NCI-H1930 (cell line): ENCODE measurements at places on chromosomes 6 and 20.

GRCh38 chr20:5077761-5078387, 41.9 kb downstream of the PCNA start:
- DNase-seq, result no peak

GRCh38 chr20:43188234-43188653, 1.5 kb downstream of the PTPRT start:
- DNase-seq, result no peak

GRCh38 chr6:157732416-157733161, 90.5 kb upstream of the SNX9 start:
- DNase-seq, result no peak

DNA sequence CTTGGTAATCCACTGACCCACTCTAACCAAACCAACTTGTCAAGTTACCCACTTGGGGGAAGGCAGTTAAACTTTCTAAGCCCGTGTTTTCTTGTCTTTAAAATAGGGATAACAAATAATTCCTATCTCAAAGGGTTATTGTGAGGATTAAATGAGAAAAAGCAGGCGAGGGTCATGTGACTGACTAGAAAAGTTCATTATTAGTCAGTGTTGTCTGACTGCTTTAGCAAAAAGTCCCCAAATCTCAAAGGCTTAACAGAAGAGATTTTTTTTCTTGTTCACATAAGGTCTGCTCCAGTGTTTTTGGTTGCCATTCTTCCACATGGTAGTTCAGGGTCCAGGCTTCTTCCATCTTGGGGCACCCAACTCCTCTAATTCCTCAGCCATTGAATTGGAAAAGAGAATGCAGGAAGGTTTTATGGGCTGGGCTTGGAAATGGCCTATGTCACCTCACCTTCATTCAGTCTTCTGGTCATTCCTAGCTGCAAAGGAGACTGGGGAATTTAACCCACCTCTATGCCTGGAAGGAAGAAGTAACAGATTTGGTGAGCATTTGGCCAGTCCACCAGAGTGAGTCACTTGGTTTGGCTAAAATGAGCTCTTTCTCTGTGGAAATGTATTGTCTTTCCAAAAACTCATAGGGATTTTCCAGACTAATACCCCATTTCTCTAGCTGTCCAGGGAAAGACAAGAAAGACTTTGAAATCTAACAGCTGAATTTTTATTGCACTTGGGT, 77.0 kb downstream of the CAP2 start:
- no peak for DNase-seq

- no peak for DNase-seq
Measured at GRCh38 chr6:115817161-115817560, 243.5 kb downstream of the FRK start.

- DNase-seq, result no peak
Measured at GRCh38 chr6:116047173-116047933, 13.3 kb downstream of the FRK start.

GRCh38 chr20:47775841-47776240, 9.4 kb downstream of the SULF2 start:
- DNase-seq, result no peak

- no peak for DNase-seq
Measured at GRCh38 chr20:32070690-32071213, 18.7 kb downstream of the HCK start.

DNA sequence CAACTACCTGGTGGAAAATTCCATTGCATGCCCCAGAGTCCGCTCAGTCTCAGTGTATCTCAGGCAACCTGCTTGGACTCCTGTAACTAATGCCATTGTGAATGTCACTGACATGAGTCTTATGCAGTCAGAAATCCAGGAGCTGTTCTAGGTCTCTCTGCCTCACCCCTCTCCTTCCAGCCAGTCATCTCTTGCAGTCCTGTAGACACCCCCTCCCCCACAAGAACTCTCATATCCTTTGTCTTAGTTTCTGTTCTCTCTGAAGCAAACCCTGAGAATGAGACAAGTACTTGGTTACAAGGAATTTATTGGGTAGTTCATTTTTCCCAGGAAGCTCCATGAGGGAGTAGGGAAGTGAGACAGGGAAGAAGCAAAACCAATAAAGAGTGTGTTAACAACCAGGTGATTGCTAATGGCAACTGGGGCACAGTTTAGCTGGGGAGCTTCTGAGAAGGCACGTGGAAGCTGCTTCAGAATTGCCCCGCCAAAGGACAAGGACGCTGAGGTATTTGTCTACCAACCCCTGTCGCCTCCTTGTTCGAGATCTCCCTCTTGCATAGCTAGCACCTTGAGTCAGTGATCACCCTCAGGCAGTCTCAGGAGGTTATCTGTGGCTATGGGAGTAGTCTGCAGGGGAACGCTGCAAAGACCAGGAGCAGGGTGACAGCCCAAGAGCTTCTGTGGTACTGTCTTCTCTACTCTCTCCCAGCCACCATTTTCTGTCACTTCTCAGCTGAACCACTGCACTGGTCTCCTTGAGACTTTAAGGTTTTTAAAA, 911.4 kb upstream of the FLRT3 start:
- DNase-seq, result no peak

DNA sequence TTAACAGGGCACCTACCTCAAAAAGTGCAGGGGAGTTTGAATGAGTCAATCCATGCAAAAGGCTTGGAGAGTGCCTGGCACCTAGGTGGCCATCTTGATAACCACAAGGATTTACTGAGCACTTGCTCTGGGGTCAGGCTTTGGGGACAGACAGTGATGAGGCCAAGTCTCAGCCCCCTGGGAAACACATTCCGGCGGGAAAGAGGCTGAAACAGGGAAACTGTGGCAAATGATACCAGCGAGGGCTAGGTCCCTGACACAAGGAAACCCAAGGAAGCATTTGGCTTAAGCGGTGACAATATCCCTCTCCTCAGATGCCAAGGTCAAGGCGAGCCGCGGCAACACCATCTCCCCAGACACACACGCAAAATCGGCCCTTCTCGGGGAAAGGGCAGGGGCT, 527 bp upstream of the DOK5 start:
- DNase-seq, result no peak

- peak; percentile 13 for DNase-seq
Measured at GRCh38 chr6:136846046-136846445, 23.7 kb downstream of the PEX7 start.

DNA sequence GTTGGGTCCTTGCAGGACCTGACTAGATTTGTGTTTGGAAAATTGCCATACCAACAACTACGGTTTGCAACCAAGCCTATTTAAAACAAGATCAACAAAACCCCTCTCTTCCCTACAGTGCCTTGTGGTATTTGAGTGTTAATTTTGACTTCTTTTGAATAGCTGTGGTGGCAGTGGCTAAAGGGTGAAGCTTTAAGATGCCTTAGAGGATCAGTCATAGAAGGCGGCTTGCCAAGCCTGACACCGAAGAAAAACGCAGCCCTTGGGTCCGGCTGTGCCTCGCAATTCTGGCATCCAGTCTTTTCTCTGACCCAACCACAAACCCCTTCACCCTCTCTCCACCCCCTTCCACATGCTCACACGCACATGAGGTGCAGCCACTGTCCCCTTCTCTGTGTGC, 32.6 kb downstream of the BMP6 start:
- no peak for DNase-seq

GRCh38 chr6:41654698-41655151, 16.5 kb downstream of the MDFI start:
- DNase-seq, result no peak

DNA sequence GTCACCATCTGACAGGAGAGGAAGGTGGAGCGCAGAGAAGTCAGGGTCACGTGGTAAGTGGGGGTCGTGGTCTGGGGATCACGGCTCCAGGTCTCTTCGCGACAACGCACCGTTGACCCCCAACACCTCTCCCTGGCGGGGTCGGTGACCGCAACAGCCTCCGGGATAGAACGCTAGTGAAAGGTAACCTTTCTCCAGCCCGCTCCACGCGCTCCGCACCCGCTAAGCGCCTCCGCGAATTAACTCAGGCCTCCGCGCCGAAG, 600 bp upstream of the SYNJ2 start:
- DNase-seq, result no peak

GRCh38 chr6:72283571-72283970, 338.3 kb upstream of the KCNQ5 start:
- DNase-seq, result no peak

DNA sequence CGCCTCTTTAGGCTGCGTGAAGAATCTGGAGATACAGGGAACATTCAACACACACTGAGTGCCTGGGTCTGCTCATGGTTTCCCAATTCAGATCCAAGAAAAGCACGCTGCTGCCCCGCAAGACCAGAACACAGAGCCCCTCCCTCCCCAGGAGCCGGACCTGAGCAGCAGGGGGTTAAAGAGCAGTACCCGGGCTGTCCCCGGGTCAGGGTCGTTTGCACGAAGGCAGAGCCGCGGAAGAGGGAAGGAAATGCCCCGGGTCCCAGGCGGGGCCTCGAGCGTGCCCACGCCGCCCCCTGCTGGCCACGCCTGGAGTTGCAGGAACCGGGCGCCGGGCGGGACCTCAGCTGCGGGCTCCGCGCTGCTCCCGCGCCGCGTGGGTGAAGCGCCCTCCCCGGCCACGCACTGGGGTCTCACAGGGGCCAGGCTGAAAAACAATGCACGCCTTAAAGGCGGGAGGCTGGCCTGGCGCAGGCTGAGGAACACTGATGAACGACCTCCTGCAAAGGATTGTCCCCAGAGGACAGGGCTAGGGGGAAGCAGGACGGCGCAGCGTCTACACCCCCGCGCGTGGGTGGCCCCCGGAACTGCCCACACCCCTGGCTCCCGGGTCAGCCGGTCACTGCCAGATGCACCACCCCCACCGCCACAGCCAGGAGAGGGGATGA, 48.9 kb downstream of the ANKRD60 start:
- peak; percentile 66 for DNase-seq

- DNase-seq, result no peak
Measured at GRCh38 chr6:125154118-125154760, 666 bp downstream of the TPD52L1 start.

DNA sequence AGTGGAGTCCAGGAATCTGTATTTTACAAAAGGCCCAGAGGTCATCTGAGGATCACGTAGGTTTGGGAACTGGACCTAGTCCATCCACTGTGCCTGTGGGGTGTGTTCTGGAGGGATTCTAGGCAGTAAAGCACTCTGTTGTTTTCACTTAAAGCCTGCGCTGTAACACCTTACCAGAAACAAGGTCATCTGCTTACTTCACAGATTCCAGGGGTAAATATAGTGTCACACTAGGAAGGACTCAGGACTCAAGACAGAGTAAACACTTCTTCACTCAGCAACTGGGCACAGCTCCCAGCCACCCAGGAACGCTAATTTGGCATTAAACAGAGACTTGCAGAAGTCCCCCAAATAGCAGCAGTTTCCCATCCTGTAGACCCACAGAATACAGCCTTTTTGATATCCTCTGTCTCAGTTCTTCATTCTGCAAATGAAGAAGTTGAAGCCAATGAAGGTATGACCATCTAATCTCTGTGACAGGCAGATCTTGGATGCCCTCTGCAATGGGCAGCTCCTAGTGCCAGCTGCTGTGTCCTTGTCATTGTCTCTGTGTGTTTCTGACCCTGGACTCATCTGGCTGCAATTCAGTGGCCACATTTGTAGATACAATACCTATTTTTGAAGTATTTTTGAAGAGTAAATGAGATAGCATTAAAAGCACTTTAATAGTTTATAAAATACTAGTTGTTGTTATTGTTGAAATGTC, 129.1 kb downstream of the SLC24A3 start:
- no peak for DNase-seq

GRCh38 chr20:49306903-49307620, 29.2 kb upstream of the ZNFX1 start:
- peak; percentile 37 for DNase-seq

DNA sequence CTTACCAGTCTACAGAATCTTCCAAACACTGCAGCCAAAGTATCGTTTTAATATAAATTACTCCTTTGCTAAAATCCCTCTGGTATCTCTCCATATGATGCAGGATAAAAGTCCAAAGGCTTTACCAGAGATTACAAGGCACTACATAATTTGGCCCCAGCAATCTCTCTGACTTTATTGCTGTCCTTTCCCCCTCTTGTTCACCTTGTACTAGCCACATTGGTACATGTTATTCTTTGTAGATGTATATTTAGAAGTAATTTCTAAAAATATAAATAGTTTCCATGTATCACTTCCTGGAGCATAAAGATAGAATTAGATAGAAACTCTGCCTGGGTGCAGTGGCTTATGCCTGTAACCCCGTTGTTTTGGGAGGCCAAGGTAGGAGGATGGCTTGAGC, 28.7 kb upstream of the FAM83B start:
- DNase-seq, result no peak

- DNase-seq, result no peak
Measured at GRCh38 chr20:329851-330232, 4.5 kb downstream of the SOX12 start.

DNA sequence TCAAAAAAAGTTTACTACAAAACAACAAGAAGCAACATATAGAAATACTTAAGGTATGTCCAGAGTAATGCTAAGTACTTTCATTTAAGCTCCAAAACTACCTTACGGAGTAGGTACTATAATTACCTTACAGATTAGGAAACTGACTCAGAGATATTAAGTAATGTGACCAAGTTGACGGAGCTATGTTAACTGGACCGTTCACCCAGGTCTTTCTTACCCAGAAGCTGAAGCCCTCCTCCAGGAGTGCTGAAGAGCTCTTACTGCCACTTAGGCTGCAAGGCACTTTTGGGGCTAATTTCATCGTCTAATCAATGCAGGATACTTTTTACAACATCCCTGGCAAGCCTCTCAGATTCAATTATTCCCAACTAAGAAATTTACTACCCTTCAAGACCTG, 123.7 kb downstream of the CHD6 start:
- no peak for DNase-seq

- no peak for DNase-seq
Measured at GRCh38 chr20:38256966-38257365, 3.6 kb downstream of the KIAA1755 start.

- DNase-seq, result no peak
Measured at GRCh38 chr6:14258695-14259593, 141.4 kb downstream of the CD83 start.

DNA sequence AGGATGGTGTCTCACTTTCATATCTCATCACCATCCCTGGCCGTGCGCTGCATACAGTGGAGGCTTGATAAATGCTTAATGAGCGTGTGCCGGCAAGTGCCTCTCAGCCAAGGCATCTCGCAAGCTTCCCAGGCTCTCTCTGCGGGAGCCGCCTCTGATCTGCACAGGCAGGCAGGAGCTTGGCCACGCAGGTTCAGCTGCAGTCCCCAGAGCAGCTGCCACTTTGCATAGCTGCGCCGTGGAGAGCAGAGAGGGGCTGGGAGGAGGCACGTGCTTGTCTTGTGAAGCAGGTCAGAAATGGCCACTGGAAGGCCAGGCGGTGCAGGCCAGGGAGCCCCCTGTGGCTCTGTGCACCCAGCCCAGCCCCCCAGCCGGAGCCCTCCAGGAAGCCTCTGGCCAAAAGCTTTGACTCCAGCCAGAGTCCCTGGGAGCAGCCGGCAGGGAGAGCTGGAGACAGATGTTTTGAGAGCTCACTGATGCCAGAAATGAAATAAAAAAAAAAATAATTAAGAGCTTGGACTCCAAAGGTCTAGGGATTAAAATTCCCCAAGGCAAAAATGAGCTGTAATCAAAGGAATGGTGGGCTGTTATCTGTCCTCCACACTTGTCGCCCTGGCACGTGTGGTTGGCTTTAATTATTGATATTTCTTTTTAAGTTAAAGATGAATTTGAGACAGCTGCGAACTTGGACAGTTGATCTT, 377.0 kb downstream of the CDH4 start:
- DNase-seq, result no peak
